ENCODE measurements at places on chromosomes 3 and 15.

- no peak for DNase-seq
Observed at GRCh38 chr3:47225310-47225906, 57.2 kb downstream of the KIF9 start.

GRCh38 chr15:50108461-50108860, 10.6 kb downstream of the ATP8B4 start:
- DNase-seq, result no peak

DNA sequence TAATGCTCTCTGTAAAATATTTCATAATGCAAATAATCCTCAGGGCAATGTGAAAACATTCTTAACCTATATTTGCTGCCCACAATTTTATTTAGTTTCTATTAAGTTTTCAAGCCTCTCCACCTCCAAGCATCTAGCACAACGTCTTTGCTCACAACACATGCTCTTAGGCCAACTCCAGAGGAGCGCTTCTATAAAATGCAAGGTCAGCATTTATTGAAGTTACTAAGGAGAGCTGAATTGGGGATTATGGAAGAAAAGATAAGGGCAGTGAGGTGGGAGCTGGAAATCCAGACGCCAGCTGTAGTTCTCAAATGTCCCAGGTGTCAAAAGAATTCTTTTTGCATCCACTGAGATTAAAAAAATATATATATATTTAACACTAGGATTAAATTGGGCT, 996 bp downstream of the RABL3 start:
- DNase-seq, result no peak

- no peak for DNase-seq
Observed at GRCh38 chr3:54197509-54197908, 75.2 kb downstream of the CACNA2D3 start.

DNA sequence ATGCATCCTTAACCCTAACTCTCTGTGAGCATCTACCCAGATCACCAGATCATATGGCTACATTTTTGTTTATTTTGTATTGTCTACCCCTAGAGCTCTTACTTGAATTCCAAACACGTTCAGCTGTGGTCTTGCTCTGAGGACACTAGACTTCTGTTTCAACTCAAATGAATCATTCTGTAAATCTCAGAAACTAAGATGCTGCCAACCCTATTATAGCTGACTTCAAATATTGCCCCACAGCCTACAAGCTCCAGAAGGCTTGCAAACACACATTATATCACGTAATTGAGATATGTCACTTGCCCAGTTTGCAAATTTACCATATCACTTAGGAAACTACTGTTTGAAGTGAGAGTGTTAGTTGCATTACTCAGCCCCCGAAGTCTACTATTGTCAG, 426.2 kb upstream of the ARL6 start:
- DNase-seq, result no peak

GRCh38 chr3:58965865-58966264, 84.0 kb downstream of the CFAP20DC start:
- no peak for DNase-seq

GRCh38 chr3:35857004-35857403, 217.7 kb downstream of the ARPP21 start:
- no peak for DNase-seq

DNA sequence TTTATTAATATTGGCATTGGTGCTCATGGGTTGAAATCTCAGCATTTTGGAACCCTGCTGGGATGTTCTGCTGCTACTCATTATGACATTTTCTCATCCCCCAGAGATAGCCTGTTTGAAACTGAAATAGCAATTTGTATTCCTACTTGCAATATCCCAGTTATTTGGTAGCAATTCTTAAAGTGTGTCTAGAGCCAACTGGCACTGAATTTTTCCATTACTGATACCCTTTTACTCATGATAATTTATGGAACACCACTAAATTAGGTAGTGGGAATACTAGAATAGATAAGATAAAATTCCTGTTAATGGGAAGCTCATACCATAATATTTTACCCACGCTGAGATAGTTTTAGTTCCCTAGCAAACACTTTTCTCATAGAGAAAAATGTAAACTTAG, 309.3 kb downstream of the SV2B start:
- no peak for DNase-seq

DNA sequence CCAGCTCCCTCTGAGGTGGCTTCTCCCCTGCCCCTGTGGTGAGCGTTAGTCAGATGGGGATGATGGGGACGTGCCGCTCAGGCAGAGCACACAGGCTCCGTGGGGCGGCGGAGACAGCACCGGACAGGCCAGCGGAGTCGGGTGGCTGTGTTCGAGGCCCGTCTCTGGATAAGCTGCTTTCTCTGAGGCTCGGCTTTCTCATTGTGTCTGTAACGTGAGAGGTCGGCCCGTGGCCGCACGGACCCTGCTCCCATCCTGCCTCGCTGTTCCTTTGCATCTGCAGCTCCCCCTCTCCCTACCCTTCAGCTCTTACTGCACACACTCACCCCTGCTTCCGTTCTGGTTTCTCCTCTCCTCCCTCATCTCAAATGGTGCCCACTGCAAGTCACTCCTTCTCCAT, 62.5 kb downstream of the FAM43A start:
- DNase-seq, result no peak

- DNase-seq, result no peak
Observed at GRCh38 chr3:50464569-50464968, 38.9 kb downstream of the CACNA2D2 start.

GRCh38 chr15:65409036-65409631, 13.6 kb downstream of the IGDCC4 start:
- DNase-seq, result no peak

DNA sequence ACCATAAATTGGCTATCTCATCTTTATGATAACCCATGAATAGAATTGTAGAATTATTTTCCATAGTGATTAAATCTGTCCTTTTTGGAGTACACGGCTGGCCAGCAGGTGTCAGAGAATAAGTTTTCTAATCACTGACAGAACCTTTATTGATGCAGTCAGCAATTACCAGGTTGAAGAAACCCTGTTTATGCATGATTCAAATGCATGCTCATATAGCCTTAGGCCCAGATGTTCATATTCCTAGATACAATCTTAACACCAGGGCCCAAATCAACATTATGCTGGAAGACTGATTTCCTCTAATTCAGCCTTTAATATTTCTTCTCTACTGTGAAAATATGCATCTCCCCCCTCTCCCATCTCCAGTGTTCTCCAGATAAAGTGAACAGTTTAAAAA, 243.5 kb upstream of the DCBLD2 start:
- DNase-seq, result no peak

GRCh38 chr3:196388956-196389355, 43.3 kb downstream of the UBXN7 start:
- no peak for DNase-seq

DNA sequence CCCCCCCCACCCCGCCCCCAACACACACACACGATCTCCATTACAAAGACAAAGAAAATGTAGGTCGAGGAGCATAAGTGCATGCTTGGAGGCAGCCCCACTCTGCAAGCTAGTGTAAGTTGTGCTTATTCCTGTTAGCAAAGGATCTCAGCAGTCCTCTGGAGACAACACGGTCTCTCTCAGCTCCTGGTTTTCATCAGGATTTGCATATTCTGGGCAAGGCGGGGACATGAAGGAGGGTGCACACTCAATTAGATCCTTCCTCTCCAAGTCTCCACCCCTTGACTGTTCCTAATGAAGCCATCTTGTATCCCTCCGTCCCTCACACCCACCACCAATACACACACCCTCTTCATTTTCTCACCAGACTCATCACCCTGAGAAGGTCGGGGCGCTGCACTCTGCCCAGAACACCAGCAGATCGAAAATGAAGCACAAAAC, 63.8 kb downstream of the MRPL46 start:
- DNase-seq, result no peak

- DNase-seq, result no peak
Observed at GRCh38 chr15:92290359-92290992, 103.2 kb upstream of the ST8SIA2 start.

DNA sequence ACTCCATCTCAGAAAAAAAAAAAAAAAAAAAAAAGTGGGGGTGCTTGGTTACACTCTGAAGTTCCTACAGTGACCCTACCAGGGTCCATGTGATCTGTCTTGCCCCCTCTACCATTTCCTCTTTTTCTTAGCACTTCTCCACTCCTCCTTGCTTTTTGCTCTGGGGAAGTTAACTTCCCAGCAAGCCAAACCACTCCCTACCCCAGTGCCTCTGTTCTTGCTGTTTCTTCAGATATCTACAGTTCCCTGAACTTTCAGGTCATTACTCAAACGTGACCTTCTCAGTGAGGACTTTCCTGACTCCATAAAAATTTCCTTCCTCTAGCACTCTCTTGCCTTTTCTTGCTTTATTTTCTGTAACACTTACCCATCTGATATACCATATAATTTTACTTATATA, 61.1 kb upstream of the GCNT3 start:
- no peak for DNase-seq

DNA sequence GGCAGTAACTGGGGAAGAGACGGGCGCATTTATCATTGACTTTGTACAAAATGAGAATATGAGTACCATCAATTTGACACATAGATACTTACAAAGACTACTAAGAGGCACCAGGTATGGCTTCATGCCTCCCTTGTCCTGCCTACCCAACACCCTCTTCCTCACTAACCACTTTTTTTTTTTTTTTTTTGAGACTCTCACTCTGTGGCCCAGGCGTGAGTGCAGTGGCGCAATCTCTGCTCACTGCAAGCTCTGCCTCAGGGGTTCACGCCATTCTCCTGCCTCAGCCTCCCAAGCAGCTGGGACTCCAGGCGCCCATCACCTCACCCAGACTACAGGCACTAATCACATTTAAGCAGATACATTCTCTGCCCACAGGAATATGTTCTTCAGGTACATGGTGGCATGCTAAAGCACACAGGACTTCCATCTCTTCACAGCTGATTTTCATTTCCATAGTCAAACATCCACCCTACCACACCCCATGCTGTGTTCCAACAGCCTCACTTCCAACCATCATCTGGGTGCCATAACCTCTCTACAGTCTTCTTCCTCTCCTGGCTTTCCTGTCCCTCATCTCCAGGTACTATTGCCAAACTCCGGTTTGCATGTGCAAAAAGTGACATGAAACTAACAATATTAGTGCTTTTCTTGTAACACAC, 41.7 kb downstream of the RAB27A start:
- DNase-seq, result no peak

DNA sequence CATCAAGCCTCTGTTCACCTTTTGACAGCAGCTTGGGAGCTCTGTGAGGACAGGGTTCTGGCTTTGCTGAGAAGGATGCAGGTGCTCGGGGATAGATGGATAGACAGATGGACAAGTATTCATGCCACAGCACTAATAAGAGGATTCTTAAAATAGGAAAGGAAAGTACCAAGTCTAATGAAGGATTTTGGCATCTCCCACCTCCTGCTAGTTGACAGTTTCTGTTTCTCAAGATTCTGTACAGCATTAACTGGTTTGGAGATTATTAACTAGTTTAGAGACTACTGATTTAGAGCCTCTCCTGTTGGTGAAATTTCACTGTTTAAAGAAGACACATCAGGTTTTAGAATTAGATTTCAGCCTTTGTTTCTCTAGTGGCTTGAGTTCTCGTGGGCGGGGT, 152.3 kb downstream of the CACNA1D start:
- DNase-seq, result no peak

- no peak for DNase-seq
Observed at GRCh38 chr3:172211123-172211522, 171.7 kb downstream of the FNDC3B start.

GRCh38 chr3:52311576-52312119, 4.5 kb upstream of the DNAH1 start:
- no peak for DNase-seq

- DNase-seq, result no peak
Observed at GRCh38 chr15:74167891-74168331, 5.6 kb upstream of the ISLR start.

DNA sequence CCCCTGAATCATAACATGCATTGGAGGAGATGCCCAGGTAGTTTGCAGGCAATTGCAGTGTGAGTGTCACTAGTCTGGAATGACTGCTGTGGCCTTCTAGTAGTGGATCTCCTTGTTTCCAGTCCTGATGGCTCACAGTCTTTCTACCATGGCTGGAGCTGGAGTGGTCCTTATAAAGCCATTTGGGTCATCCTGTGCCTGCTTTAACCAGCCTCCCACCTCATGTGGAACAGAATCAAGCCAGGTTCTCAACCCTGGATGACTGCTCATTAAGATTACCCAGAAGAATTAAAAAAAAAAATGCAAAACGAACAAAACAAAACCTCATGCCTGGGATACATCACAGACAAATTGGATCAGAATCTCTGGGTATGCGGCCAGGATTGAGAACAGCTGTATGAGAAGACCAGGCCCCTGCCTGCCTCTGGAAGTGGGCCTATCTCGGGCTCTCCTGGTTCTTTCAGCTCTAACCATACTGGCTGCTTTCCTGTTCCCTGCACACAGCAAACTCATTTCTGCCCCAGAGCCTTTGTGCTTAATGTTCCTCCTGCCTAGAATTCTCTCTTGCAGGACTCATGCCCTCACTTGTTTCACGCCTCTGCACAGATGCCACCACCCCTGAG, 96.4 kb downstream of the ITPR1 start:
- no peak for DNase-seq

GRCh38 chr15:58724466-58724865, 25.0 kb downstream of the ADAM10 start:
- no peak for DNase-seq

DNA sequence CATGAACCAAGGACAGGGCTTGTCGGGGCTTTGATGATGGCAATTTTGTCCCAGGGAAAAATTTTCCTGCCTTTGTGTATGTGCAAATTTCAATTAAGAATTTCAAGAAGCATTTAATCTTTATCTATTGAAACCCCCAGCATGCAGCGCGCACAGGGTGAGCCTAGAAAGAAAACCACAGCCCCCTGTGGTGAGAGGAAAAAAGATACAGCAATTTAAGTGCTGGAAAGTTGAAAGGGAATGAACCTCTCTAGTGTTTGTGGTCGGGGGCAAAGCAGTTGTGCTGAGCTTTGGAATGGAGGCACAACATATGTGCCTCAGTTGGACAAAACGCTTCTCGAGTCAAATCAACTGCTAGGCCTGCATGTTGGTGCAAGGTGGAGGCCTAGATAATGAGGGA, 111.8 kb upstream of the C15orf61 start:
- DNase-seq, result no peak

- no peak for DNase-seq
Observed at GRCh38 chr3:128710816-128711433, 15.1 kb upstream of the RAB7A start.

DNA sequence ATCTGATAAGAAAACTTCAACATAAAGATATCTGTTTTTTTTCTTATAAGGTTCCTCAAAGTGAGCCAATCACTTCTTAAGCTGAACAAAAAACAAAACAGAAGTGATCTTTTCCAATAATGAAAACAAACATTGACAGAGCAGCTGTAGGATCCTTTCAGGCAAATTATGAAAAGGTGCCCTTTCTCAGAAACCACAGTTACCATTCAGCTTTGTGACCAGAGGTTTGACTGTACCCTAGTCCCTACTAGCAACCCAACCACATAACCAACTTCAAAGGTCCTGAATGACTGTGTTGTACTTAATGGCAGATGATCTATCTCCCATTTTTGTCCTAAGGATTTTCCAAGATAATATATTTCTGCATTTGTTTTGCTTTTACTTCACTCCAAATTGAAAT, 39.4 kb upstream of the CCR2 start:
- no peak for DNase-seq

- no peak for DNase-seq
Observed at GRCh38 chr15:38307251-38307650, 54.6 kb downstream of the SPRED1 start.

Data from GOT3 (cell line).